ENCODE measurements at places on chromosomes 1 and 21. TPM values are rescaled to one million over a fixed set of nuclear protein-coding genes. Genes with fewer than 3 reads are reported as not detected.

DCST2 gene
- 1.4 TPM for total RNA-seq

ELAVL4 gene
- not detected for total RNA-seq

BSND gene
- not detected for total RNA-seq

MCOLN2 gene
- total RNA-seq: 6.4 TPM

DNA sequence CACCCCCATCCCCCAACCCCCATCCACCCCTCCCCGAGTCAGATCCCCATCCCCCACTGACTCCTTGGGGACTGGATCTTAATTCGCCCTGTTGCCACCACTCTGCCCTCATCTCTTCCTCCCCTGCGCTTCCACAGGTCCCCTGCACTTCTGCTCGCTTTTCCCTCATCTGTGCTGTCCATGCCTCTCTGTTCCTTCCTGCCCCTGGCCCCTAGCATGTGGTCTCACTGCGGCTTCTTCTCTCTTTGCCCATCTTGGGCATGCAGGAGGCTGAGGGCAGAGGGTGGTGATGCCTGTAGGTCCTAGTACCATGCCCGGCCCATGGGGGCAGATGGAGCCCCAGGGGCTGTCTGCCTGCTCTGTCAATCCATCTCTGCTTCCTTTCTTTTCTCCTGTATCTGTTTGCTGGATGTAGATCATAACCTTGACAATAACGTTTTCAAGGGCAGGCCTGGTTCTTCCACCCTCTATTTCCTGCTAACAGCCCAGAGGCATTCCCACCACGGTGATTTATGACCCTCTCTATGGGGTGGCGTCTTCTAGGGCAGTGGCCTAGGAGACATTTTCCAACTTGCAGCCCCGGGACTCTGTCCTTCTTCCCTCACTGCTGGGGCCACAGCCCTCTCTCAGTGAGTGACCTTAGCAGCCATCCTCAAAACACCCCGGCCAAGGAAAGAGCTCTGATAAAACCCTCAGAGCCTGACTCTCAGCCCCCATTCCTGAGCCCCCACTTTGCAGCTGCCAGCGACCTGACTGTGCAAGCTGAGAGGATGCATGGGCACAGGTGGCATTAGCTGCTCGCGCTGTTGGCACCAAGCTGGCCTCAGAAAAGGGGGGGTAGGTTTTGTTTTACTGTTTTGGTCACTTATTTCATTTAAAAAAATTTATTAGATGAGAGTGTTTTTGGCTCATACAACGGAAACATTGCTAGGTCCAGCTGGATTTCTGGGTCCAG, 33.9 kb downstream of the TMEM51 start:
- H3K4me1 ChIP-seq: no peaks in the 10 kb centered on the region
- no peak for DNase-seq
- H3K4me3 ChIP-seq: no peak overlapping the region

DNA sequence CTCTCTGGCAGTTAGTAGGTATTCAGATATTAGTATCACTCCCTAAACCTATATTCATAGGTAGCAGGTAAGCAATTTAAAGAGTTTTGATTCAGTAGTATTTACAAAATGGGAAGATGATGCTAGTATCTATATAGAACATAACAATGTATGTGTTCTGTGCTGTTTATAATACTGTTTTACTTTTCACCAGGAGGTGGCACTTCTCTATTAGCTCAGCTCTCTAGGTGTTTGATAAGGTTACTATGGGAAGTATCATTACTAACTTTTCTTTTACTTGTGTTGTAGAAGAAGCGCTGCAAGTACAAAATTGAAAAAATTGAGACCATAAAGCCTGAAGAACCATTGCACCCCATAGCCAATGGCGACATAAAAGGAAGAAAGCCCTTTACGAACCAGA, 49.4 kb upstream of the FASLG start:
- no peak overlapping the region for H3K4me3 ChIP-seq
- H3K36me3 ChIP-seq: peaks cover 31% of the 10 kb centered on the region
- peak; percentile 35 for DNase-seq
- H3K4me1 ChIP-seq: no peaks in the 10 kb centered on the region

DNA sequence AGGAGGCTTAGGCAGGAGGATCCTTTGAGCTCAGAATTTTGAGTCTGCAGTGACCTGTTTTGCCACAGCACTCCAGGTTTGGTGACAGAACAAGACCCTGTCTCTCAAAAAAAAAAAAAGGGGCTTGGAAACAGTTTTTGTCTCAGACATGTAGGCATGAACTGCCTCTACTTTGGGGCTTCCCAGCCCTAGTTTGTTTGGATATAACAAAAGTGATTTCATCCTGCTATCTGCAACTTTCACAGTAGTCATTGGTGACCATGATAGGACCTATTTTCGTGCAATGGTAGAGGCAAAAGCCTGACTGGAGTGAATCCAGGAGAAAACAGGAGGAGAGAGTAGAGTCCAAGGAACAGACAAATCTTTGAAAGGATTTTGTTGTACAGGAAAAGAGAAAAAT, 20.3 kb upstream of the EVI5 start:
- H3K4me3 ChIP-seq: no peak overlapping the region
- no peaks in the 10 kb centered on the region for H3K4me1 ChIP-seq
- H3K27ac ChIP-seq: no peak overlapping the region
- DNase-seq: no peak

GRCh38 chr1:185864889-185865517, 130.8 kb downstream of the HMCN1 start:
- H3K4me1 ChIP-seq: no peaks in the 10 kb centered on the region
- no peak overlapping the region for H3K27ac ChIP-seq
- H3K27me3 ChIP-seq: no peaks in the 10 kb centered on the region
- H3K36me3 ChIP-seq: no peaks in the 10 kb centered on the region
- H3K4me3 ChIP-seq: no peak overlapping the region

- peaks cover 3% of the 10 kb centered on the region for H3K4me1 ChIP-seq
- peaks cover 7% of the 10 kb centered on the region for H3K27me3 ChIP-seq
- no peak within 1 kb of the TSS for H3K4me3 ChIP-seq
These were observed at the start of gene KRTAP10-8 for GRCh38 chr21:44612029-44612486. KRTAP10-8 (plus strand) TSS chr21:44612079; CDS start chr21:44612101, 22 bp downstream.
